ENCODE measurements at places on chromosomes 13 and 19.

DNA sequence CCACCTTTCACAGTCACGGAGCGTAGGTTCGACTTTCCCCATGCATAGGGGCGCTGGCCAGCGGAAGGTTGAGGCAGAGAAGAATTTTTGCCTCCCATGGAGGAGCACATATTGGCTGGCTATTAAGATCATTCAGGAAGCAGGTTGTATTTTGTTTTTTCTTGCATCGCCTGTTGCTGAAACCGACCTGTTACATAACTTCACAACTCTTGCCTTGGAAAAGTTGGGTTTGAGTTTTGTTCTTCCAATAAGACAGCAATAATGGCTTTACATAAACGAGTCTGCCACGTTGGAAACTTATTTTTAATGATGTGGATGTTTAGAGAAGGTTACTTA, 1.4 kb downstream of the UPF1 start:
- no peak for DNase-seq

DNA sequence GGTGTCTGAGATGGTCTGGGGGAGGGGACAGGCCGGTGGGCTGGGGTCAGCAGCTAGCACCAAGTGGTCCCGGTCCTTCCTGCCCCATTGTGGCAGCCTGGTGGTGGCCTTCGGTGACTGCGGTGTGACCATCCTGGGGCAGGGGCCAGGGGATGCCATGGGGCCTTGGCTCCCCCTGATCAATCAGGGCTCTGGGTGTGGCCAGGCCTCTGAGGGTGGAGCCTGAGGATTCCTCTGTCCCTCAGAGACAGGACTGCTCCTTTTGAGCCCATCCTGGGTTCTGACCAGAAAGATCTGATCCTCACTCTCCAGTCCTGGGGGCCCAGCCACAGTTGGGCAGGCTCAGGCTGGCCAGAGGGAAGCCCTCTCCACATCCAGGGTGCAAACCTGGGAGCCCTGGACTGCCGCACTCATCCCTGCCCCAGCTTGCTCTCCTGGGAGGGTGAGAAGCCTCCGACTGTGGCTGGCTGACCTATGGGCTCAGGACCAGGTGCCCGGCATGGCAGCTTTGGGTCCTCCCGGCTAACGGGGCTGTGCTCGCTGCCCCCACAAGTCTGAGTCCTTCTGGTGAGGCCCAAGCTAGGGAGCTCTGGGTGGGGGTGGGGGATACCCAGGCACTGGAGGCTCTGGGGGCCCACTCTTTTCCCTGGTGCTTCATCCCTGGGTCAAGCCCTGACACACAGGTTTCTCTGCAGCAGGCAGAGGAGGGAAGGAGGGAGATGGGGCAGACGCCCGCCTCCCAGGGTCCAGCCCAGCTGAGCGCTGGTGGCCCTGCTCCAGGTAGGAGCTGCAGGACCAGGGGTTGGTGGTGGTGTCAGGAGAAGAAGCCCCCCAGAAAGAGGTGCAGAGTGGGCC, 59.5 kb downstream of the IER2 start:
- DNase-seq, result no peak

DNA sequence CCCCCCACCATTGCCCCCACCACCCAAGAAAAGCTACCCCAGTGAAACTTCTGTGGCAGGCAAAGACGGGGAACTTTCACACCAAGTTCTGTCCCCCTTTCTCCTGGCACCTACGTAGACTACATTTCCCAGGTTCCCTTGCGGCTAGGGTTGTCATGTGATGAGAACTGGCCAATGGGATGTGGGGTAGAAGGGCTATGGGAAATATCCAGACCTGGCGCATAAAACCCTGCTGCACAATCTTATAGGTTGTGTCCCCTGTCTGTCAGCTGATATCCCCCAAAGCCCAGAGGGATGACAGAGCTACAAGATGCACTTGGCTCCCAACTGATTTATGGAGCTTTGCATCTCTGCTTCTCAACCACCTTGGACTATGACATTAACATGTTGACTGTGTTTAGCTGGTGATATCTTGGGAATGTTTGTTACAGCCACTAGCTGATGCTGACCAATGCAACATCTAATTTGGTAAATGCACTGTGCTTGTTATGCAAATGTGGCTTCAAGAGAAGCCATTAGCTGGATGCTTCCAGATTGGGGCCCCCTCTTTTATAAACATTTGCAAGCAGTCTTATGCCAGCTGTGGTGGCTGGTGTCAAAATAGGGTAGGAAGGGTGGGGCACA, 6.1 kb downstream of the SH2D3A start:
- DNase-seq, result no peak

- no peak for DNase-seq
These were observed 61.9 kb upstream of the ATP12A start for GRCh38 chr13:24618011-24618955.

DNA sequence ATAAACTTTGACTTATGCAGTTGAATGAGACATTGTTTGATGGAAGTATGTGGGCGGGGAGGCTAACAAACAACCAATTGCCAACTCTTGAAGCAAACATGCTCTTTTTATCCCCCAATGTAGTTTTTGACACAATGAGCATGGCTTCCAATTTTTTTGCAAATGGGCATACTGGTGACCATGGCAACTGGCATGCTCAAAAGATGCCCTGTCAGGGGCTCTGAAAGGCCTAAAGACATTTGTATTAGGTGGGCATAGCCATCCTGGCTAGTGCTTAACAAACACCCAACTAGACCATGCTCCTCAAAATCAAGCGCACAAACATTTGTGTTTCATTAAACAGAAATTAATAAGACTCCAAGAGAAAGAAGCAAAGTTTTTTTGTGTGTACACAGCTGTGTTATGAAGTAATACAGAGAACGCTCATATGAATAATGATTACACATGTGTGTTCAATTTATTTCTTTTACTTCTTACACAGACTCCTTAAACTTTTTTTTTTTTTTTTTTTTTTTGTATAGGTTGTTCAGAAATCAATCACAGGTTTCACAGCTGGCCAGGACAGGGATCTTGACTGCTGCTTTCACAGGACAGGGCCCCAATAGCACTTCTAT, 95.6 kb downstream of the DLEU7 start:
- no peak for DNase-seq

GRCh38 chr19:15072930-15073647, 8.9 kb upstream of the OR1I1 start:
- DNase-seq, result no peak

GRCh38 chr19:32580353-32580900, 563 bp upstream of the PDCD5 start:
- DNase-seq, result no peak

GRCh38 chr13:64455124-64455523, 2775.0 kb downstream of the PCDH9 start:
- DNase-seq, result no peak

DNA sequence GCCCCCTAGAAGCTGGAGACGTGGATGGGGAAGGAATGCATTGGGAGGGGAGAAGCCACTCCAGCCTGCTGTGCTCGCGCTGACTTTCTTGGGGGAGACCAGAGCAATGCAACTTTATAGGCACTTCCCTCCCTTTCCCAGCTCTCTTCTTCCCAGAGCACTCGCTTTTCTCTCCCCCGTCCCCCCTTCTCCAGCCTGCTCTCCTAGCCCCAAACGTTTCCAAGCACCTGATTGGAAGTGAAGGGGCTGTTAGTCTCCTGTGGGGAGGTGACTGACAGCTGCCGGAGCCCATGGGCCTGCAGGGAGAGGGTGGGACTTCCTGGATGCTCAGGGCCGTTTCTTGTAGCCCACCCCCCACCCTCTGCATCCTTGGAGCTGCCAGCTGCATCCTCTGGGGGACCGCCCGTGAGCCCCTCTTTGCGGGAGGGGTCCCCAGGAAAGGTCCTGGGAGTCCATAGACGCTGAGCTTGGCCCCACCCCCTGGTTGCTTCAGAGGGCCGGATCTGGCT, 2.5 kb downstream of the HDGFL2 start:
- no peak for DNase-seq

GRCh38 chr19:47398707-47399597, 20.4 kb downstream of the MEIS3 start:
- no peak for DNase-seq

GRCh38 chr13:72097568-72097967, 230.6 kb upstream of the DACH1 start:
- DNase-seq, result no peak

GRCh38 chr13:104014803-104015645, 948.8 kb upstream of the SLC10A2 start:
- DNase-seq, result no peak

All from NCI-H187 (cell line).